ENCODE measurements at places on chromosomes 2 and 18. TPM values are rescaled to one million over a fixed set of nuclear protein-coding genes. Genes with fewer than 3 reads are reported as not detected.

DNA sequence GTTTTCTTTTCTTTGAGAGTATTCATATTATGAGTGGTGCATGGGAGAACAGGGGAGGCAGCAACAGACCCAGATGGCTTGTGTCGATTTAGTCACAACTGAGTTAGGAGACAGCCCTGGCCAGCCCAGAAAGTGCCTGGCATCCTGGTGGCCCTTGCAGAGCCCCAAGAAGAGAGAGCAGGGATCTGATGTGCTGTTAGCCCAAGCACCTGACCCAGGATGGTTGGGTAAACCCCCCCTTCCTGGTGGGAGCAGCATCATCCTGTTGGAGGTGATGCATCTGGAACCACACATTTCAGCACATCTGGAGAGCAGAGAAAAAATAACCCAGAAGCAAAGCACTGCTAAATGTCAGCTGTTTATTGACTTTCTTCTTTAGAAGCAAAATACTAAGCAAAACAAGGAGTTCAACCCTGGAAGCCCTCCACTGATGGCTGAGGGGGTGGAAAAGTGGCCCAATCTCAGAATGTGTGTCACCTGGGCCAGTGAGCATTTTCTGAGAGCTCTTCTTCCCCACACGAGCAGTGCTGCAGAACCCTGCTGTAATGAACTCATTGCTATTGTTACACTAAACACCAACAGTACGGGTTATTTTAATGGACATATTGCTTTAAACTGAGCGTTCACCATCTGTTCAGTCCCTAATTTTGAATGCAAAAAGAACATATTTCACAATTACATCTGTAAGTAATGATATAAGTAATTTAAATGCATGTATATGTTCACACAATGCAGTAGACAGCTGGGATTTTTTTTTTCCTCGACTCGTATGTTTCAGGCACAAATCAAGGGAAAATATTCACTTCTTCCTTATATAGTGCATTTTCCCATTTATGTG is 100.6 kb upstream of the SMIM21 start:
- DNase-seq = no peak

GRCh38 chr2:219042157-219042556 is 841 bp upstream of the CFAP65 start:
- no peak for DNase-seq

CLEC4F gene
- under 0.01 TPM for total RNA-seq

GRCh38 chr2:52918551-52918950 is 849.1 kb upstream of the CHAC2 start:
- no peak for DNase-seq

ROCK2 gene
- total RNA-seq = 37.1 TPM

DNA sequence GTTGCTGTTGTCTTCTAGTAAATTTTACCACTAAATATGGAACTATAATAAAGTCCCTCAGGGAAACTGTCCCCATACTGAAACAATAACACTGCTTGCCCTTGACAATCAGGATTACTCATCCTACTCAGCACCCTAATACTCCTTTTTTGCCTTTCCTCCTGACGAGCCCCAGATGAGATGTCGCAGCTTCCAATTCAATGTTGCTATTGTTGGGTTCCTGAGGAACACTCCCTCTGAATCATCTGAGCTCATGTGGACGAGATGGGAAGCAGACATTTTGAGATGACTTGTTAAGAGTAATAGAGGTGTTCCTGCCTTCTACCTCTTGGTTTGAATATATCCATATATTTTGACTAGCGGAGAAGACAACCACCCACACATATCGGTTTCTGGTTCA is 187.8 kb upstream of the FAM98A start:
- no peak for DNase-seq

FAHD2B gene
- 4.4 TPM for total RNA-seq

DNA sequence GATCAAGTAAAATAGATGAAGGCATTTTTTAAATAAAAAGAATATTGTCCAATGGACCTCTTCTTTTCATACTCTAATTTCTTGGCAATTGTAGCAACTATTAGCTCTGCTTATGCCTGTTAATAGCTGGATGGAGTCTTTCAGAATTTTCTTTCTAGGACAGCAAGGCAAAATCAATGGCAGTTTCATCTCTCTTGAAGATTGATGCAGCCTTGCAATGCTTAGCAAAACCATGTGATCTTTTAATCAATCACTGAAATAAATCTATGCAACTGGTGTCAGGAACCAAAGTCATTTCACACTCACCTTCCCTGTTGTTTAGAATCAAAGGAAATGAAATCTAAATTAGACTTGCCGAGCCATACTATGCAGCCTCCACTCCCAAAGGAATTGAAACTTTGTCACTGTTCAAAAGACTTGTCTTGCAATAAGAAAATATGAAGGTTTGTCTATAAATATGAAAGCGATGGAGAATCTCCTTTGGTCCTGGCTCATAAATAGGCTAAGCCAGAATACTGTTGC is 16.2 kb downstream of the RPRM start:
- DNase-seq = no peak

GRCh38 chr2:58557176-58557575 is 316.1 kb upstream of the FANCL start:
- DNase-seq = no peak

GRCh38 chr2:58671675-58672074 is 430.6 kb upstream of the FANCL start:
- DNase-seq = no peak

DNA sequence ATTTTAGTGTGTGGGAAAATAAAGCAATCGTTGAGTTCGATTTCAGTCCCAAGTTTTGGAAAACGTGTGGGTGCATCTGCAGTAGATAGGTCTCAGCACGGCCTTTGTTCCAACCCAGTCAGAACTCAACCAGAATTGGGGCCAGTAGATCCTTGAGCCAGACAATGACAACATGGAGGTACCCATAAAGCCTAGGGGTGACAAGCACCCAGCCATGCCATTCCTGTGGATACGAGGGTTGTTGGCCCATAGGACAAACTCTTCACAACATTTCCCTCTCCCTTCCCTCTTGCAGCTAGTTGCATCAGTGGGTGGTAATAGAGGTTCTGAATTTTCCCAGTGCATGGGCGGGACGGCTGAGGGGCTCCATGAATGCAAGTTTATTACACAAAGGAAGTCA is 60.1 kb downstream of the ST3GAL5 start:
- no peak for DNase-seq

EVA1A gene
- total RNA-seq = 43.5 TPM

ERICH2 gene
- total RNA-seq = not detected

GRCh38 chr2:10393640-10393982 is 54.5 kb downstream of the ODC1 start:
- no peak for DNase-seq

DNA sequence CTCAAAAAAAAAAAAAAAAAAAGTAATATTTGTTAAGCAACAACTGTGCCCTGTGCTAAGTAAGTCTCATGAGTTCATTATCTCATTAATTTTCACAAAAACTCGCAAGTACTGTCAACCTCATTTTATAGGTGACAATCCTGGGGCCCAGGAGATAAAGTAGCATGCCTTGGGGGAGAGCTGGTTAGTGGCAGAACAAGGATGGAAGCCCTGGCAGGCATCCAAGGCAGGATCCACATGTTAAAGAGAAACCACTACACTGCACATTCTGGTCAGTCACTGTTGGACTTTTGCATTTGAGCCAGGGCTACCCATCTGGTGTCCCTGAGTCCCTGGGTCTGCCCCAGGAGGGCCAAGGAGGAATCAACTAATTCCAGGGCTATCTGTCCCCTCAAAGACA is 54.6 kb downstream of the ZFP36L2 start:
- peak; percentile 76 for DNase-seq

- no peak for DNase-seq
These were observed 64.7 kb upstream of the SLC8A1 start for GRCh38 chr2:40516604-40517003.

- DNase-seq = no peak
These were observed 93.8 kb downstream of the LRP1B start for GRCh38 chr2:142037066-142037465.

LAMA1 gene
- 0.20 TPM for total RNA-seq

MC2R gene
- total RNA-seq = not detected

DNA sequence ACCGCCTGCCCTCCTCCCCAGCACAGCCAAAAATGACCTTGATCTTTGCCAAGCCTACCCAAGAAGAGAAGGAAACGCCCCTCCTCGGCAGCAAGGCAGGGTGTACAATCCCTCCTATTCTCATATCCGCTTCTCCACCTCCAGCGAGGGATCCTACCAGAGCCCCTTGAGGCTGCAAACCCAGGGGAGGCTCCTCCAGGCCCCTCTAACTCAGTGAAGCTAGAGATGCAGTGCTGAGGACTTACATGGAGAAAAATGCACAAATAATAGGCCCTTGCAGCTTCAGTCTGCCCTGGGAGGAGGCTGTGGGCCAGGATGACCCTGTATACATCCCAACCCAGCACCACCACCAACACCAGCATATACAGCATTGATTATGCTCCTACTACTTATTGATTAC is 46.9 kb upstream of the POMC start:
- DNase-seq = no peak

GRCh38 chr2:6392354-6392753 is 473.4 kb downstream of the CMPK2 start:
- DNase-seq = no peak

GRCh38 chr2:219486380-219486959 is 12.2 kb upstream of the GMPPA start:
- DNase-seq = no peak

GRCh38 chr18:33116376-33116775 is 324.1 kb downstream of the CCDC178 start:
- peak; percentile 86 for DNase-seq

DNA sequence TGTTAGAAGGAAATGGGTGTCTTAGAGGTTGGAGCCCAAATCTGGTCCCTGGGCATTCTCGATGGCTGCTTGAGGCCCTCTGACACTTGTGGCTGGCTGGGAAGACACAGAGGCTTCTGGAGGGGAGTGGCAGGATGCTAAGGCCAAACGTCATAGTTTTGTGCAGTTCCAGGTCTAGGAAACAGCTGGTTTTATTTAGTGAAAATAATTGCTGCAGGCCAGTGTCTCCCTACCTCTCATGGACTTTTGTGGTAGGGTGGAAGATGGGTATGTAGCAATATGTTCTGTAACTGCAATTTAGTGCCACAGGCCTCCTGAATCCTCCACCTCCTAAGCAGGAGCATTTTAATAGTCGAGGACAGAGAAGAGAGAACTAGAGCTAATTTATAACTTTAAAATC is 32.2 kb upstream of the SPRED2 start:
- no peak for DNase-seq

- peak; percentile 12 for DNase-seq
These were observed 133.9 kb upstream of the FSHR start for GRCh38 chr2:49288113-49288705.

DNA sequence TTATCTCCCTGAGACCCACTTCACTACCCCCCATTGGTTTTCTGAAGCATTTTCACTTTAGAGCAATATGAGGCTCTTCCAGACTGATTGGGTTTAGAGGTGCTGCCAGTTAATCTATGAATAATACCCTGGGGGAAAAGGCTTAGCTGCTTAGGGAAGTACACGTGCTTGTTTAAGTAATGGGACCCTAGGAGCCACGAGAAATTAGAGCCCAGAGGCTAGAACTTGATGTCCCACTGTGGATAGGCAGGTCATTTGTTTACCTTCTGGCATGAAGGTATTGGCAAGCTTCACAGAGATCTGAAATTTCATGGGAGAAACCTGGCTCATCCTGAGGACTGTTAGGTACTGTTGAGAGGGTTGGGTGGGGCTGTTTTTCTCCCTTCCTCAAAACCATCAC is 59.7 kb downstream of the CLIP4 start:
- no peak for DNase-seq

- no peak for DNase-seq
These were observed 96.2 kb upstream of the SNTG2 start for GRCh38 chr2:854460-854859.

GRCh38 chr2:219532378-219532649 is 11.3 kb downstream of the CHPF start:
- no peak for DNase-seq

TNP1 gene
- not detected for total RNA-seq

DNA sequence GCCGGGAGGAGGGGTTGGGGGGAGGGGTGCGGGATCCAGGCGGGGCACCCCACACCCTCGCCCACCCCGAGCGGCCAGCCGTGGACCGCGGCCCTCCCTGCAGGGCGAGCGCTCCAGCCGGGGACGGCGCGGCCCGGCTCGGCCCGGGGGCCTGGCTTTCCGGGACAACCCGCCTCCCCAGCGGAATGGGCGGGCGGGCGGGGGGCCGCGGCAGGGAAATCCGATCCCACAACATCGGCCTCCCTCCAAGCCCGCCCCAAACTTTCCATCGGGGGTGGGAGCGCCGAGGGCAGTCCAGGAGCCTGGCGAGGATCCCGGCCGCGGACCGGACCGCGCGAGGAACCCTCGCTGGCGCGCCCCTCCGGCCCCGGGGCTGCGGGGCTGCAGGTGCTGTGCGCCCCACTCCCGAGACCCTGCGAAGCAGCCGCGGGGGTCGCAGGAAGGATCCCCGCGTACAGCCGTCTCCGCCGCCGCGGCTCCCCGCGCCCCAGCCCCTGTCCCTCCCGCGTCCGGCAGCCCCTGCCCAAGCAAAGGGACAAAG is 529 bp downstream of the SEMA4C start:
- peak; percentile 29 for DNase-seq

GRCh38 chr2:139964721-139965440 is 1184.7 kb upstream of the NXPH2 start:
- no peak for DNase-seq

DNA sequence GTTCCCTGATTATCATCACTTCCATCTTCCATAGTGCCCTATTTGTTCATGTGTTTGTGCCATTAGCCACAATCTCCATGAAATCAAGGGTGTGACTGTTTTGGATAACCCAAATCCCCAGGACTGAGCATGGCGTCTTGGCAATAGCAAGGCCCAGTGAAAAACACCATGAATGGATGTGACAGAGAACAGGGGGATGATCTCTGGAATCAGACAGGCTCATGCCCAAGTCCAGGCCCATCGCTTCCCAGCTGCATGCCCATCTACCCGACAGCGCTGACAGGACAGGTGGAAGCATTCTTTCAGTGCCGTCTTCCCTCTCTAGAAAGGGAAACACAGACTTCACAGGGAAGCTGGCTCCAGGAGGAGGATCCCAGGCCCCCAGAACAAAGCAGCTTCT is 50.0 kb downstream of the HDLBP start:
- DNase-seq = no peak

DNA sequence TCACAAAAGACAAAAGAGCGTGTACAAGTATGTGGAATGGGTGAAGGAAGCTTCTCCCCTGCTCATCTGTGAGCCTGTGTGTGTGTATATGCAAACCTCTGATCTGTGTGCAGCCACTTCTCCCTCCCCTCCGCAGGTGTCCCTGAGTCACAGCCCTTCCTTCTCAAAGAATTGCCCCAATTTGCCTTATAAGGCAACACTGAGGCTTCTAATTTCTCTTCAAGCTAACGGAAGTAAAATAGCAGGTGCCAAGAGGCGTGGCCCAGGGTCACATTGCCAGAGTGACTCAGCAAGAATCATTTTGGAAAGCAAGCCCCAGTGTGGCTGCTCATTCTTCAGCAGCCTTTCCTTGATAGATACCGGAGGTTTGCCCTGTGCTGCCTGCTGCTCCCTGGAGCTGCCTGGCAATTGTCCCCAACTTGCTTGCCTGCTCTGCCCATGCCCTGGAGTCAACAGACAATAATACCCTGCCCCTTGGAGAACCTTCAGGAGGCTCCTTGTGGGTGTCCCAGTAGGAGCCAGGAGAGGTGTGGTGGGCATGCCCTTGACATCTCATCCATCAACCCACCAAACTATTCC is 37.3 kb upstream of the BMP10 start:
- DNase-seq = peak; percentile 51

SCN7A gene
- total RNA-seq = not detected
